ENCODE measurements at places on chromosomes 7 and 10.

GRCh38 chr7:22550514-22551030 is 50.6 kb upstream of the STEAP1B start:
- DNase-seq: no peak

DNA sequence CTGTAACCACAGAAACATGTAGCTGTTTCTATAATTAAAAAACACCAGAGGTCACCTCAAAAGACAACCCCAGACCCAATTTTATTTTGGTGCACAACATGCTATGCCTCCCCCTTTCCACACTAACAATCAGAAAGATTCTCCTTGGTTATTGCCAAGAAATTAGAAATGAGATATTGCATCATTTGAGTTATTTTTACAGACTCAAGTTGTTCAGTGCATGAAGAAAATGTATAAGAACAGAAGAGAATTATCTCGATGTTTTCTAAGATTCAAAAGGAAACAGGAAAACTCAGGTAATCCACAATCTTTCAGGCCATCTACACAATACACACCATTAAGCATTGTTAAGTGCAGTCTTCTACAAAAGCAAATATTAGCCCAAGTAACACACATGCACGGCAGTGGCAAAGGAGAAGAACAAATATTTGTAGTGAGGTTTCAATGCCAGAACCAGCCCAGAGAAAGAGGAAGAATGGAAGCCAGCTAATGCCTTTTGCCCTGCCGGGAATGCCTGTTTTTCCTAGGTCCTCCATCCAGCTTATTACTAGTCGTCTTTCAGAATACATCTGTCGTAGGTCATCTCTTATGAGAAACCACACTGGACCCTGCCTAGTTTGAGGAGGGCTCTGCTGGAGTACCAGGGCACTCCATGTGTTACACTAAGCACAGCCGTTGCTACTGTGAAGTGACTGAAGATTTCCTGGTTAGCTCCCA is 67.6 kb upstream of the C1GALT1 start:
- DNase-seq: peak; percentile 31

DNA sequence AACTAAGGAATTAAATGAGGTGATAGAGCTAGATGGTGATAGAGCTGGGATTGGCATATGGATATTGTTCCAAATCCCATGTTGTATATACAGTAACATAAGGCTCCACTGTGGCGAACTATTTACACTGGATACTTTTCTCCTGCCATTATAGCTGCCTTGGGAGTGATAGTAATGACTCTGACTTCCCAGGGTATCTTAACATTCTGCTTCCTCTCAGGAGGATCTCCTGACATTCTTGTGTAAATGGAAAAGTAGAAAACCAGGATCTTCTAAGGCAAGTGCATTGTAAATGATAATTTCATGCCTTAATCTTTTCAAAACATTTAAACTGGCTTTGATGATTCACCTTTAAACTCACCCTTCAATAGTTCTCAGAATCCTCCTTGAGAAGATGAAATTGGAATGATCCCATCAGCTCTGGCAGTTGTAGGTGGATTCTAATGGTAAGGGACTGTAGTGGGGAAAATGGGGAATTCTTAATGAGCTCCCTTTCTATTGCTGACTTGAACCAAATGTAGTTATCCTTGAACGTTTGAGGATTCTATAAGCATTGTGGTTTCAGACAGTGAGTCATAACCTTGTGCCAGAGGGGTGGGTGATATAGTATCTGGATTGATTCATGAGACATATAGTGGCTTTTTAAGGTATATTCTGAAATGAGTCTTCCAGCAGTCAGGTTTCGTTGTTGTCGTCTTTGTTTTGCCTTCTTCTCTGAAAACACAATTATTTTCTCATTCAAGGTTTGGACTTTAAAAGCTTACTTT is 450.0 kb downstream of the SUGCT start:
- no peak for DNase-seq

- no peak for DNase-seq
Measured at GRCh38 chr10:113820507-113820906, 33.4 kb downstream of the DCLRE1A start.

DNA sequence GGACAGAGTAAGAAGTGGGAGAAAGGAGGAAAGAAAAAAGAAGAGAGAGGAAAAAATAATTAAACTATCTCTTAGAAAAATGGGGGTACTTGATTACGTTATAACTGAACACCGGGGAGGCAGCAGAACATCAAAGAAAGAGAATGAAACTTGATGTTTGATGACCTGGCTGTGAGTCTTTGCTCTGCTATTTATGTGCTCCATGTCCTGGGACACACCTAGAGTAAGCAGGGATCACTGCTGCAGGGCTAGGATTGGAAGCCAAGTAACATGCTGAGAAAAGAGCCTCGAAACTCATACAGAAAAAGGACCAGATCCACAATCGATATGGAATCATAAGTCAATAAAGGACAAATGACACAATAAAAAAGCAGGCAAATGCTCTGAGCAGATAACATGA is 56.7 kb upstream of the COL13A1 start:
- no peak for DNase-seq

- no peak for DNase-seq
Measured at GRCh38 chr10:93711891-93712290, 9.5 kb upstream of the FRA10AC1 start.

DNA sequence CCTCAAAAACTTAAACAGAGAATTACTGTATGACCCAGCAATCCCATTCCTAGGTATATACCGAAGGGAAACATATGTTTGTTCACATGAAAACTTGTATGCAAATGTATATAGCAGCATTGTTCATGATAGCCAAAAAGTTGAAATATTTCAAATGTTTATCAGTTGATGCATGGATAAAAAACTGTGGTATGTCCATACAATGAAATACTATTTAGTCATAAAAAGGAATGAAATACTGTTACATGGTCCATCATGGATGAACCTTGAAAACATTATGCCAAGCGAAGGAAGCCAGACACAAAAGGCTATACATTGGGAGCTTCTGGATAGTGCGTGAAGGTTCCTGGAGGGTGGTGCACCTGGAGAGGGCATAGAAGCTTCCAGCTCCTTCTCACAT is 11.0 kb upstream of the TRA2A start:
- no peak for DNase-seq

DNA sequence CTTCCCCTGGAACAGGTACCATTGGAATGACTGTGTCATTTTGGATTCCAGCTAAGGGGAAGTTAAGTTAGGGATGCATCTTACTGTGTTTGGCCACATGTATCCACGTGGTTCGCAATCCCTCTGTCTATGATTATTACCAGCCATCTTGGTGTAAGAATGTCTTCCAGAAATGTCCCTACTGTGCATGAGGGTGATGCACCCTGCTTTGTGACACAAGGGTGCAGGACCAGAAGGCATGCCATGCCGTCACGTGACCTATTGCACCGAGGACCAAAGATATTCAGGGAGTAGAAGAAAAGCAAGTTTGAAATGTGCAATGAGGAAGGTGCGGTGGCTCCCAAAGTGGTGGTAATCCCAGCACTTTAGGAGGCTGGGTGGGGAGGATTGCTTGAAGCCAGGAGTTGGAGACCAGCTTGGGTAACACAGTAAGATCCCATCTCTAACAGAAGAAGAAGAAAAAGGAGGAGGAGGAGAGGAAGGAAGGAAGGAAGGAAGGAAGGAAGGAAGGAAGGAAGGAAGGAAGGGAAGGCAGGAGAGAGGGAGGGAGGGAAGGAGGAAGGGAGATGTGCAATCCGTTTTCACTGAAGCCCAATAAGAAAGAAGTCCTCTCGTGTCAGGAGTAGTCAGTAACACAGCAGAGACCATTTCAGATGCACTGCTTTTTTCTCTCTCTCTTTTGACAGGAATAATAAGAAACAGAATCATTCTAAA is 42.5 kb upstream of the USP6NL start:
- no peak for DNase-seq

DNA sequence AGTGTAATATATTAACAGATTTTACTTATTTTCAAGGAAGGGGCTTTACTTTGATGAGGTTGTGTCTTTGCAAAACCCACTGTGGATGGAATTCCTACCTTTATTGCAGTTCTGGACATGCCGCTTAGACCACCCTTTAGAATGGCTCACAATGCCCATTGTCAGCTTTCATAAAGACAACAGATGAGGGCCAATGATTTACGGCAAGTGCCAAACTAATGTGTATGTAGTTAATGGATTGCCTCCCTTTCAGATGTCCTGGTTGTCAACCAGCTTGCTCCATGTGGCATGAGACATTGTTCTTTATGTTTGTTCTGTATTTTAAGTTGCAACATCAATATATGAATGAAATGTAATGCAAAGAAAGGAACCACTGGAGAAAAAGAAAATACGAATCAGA is 35.0 kb upstream of the ELMO1 start:
- no peak for DNase-seq

- no peak for DNase-seq
Measured at GRCh38 chr10:129896136-129896859, 67.8 kb downstream of the EBF3 start.

GRCh38 chr7:131326576-131326975 is 1.1 kb upstream of the MKLN1 start:
- DNase-seq: no peak

- DNase-seq: no peak
Measured at GRCh38 chr10:116015583-116016333, 257.2 kb downstream of the GFRA1 start.

DNA sequence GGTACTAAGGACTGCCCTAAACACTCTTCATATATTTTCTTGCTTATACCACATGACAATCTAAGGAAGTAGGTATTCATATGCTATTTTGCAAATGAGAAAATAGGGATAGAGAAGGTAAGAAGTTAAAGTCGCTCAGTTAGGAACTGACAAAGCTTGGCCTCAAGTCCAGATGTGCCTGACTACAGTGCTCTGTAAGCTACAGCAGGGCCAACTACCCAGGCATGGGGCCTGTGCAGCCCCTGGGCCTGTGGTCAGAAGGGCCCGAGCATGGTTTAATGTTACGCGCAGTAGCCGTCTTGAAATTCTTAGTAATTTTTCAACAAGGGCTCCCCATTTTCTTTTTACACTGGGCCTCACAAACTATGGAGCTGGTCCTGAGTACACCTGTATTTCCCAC is 146.2 kb downstream of the GLI3 start:
- no peak for DNase-seq

DNA sequence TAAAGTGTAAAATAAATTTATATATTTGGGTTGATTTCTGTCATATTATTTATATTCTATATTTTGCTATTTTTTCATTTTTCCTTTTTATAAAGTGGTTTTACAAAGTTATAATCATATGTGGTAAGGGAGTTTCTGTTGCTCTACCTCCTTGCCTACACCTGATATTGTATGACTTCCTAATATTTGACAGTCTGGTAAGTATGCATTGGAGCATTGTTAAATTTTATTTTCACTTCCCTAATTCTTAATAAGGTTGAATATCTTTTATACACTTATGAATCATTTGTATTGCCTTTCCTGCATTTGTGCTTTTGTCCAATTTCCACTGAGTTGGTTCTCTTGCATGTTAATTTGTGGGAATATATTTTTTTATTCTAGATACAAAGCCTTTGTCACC is 492.4 kb downstream of the GRID1 start:
- no peak for DNase-seq

GRCh38 chr7:945556-946255 is 8.8 kb downstream of the ADAP1 start:
- DNase-seq: no peak

DNA sequence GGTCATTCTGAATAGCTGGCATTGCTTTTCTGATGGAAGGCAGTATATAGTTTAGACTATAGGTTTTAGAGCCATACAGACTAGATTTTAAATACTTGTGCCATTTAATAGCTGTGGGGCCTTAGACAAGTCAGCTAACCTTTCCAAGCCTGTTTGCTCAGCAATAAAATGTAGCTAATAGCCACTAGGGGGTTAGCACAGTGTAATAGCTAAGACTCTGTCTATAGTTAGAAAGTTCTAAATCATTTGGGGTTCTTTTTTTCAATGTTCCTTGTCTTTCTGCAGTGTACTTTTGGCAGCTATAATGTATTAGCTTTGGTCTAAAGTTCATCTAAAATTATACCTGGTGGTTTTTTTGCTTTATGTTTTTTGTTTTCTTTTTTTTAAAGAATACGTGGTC is 7.5 kb upstream of the KIFBP start:
- no peak for DNase-seq

DNA sequence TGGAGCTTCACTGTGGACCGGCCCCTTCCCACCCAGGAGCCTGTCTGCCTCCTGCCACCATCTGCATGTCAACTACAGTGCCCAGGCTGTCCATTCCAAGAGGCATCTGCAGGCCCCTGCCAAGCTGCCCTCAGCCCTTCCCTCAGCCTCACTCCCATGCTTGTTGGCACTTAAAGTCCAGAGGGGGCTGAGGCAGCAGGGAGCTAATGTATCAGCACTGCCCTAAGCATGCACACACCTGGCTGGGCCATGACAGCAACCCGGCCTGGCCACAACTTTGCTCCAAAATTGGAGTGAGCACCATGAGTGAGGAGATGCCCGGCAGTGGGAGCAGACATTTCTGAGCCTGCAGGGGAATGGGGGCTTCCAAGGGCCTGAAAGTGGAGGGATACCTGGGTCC is 417.5 kb upstream of the GRM3 start:
- no peak for DNase-seq

DNA sequence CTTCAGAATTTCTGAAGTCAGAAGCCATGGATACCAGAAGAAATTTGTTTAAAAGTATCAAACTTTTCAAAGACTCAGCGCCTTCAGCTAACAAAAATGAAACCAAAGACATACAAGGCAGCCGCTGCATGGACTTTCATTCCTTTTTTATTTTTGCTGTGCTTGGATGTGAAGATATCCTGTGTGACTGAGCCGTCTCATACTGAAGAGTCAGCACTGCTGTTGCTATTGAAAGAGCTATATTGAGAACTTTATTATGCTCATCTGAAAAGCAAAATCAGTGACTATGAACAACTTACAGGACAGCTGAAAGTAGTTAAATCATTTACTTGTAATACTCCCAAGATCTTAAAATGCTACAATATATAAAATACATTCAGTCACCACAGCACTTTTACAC is 809.2 kb downstream of the NXPH1 start:
- DNase-seq: no peak

DNA sequence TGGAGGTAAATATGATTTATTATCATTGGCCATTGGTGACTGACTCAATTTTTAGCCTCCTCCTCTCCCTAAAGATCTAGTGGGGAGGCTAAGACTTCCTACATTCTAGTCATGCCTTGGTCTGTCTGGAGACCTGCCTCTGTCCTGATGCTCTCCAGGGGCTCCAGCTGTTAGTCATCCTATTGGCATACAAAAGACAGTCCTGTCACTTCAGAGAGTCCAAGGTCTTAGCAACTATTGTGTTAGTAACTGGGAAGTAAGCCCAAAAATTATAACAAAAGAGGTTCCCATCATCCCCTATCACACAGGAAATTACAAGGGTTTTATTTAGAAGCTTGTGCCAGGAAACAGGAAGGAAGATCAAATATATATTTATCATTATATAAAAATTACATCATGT is 400.6 kb upstream of the VSTM2A start:
- no peak for DNase-seq

Measured in adipocyte (in vitro differentiated cells).